ENCODE measurements at places on chromosomes 5 and 9.

GRCh38 chr5:165565911-165566310, 2060.5 kb downstream of the MAT2B start:
- DNase-seq = no peak

DNA sequence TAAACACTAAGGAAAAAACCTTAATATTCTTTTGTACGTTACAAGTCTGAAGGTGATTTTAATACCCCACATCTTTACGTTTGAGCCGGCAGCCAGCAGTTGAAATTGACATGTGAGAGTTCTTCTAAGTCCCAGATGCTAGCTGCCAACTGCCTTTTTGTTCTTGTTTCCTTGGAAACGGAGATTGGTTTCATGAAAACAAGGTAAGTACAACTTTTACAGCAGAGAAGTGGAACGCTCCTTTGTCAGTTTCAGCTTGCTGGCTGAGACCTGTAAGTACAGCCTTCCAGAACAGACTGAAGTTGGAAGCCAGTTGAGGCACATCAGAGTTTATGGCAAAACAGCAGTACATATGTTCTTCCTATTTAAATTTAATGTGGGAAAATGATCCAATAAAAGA, 1018.4 kb upstream of the ARRDC3 start:
- no peak for DNase-seq

- no peak for DNase-seq
These were observed 189.4 kb downstream of the TENT4A start for GRCh38 chr5:6902597-6902996.

GRCh38 chr5:141560151-141560550, 58.6 kb downstream of the DIAPH1 start:
- DNase-seq = no peak

- DNase-seq = peak; percentile 56
These were observed 36.1 kb downstream of the CAAP1 start for GRCh38 chr9:26856413-26857032.

DNA sequence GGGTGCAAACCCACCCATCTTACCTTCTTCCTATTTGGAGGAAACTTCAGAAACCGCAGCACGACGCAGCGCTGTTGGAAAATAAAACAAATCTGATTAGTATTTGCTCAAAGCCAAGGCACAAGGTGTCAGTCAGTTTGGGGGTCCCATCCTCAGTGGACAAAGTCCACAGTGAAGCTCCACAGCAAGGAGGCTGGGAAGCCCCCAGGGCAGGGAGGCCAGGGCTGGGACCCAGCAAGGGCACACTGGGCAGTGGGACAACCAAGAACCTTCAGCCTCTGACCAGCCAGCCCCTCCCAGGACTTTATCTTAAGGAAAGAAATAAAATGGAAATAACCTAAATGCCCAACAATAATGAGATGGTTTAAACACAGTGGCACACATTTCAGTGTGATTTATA, 11.3 kb downstream of the IPPK start:
- DNase-seq = no peak

GRCh38 chr5:81165493-81166119, 67.5 kb upstream of the CKMT2 start:
- DNase-seq = peak; percentile 52

DNA sequence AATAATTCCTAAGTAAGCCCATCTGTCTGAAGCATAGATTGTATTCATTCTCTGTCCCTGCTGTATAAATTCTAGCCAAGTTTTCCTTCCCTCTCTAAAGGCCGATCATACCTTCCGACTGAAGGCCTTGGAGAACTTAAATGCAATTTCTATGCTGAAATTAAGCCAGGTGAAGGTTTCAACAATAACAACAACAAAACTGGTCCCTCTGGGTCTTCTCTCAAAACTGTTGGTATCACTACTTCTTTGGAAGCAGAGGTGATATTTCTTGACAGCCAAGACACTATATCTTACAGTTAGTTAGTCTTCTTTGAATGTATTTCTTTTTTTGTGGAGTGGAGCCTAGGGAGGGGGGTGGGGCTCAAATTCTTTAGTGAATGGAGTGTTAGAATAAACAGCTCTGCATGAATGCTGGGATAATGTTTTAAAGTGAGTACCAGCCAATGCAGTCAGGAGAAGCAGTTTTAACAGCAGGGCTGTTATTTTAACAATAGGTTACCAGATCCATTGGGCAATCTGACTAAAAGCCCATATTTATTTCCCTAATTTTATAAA, 508.9 kb downstream of the EBF1 start:
- DNase-seq = no peak

- DNase-seq = no peak
These were observed 321.6 kb downstream of the CEMIP2 start for GRCh38 chr9:71446473-71447411.

- DNase-seq = no peak
These were observed 9.1 kb upstream of the MAT2B start for GRCh38 chr5:163496286-163496685.

- no peak for DNase-seq
These were observed 422.2 kb downstream of the CTNND2 start for GRCh38 chr5:11482011-11482410.

DNA sequence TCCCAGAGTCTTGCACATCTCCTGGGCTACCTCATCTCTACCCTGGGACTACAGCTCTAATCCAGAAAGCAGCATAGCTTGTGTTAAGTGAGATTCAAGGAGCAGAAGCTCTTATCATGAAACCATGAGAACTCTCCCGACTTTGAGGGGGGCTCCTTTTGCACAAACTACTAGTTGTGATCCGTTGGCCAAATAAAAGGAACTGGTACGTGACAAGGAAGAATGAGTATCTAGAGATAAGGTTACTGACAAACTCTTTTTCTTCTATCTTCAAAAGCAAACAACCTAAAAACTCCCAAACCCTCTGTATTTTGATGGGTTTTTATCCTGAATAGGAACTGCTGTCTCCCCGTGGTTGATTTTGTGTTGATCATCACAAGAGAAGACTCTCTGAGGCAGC, 168.5 kb downstream of the SLC24A2 start:
- DNase-seq = no peak

GRCh38 chr5:139271201-139272027, 22.1 kb upstream of the MATR3 start:
- no peak for DNase-seq

GRCh38 chr9:98712987-98713386, 4.3 kb upstream of the GABBR2 start:
- DNase-seq = no peak

GRCh38 chr5:176501333-176501732, 35.9 kb downstream of the RNF44 start:
- no peak for DNase-seq

GRCh38 chr5:36694351-36694750, 87.9 kb downstream of the SLC1A3 start:
- DNase-seq = no peak

DNA sequence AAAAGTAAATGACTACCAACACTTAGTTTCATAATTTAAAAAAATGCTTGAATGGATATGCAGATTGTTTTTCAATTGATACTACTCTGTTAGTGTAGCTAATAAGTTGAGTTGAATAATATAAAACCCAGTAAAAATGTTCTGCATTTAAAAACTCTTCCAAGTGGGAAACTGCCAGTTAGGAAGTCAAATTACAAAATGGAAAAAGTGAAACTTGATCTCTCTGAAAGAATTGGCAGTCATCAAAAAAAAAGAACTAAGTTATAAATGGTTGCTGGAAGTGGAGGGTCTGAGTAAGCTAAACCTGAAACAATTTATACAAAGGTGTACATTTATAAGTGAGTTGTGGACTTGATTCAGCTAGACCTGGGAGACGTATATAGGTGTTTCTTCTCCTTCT, 52.4 kb downstream of the VCAN start:
- DNase-seq = no peak

GRCh38 chr9:127828262-127829031, 25.8 kb downstream of the FPGS start:
- peak; percentile 41 for DNase-seq

DNA sequence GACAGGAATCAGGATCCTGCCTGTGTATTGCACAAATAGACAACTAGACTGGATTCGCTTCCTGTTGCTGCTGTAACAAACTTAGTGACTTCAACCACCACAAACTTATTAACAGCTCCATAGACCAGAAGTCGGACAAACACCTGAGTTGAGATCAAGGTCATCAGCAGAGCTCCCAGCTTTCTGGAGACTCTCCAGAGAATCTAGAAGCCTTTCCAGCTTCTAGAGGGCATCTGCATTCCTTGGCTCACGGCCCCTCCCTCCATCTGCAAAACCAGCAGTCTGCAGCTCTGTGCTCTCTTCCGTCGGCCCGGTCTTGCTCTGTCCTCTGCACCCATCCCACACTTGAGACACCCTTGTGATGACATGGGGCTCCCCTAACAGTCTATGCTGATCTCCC, 99.1 kb downstream of the KCNT1 start:
- DNase-seq = no peak

GRCh38 chr9:88216126-88216995, 78.1 kb upstream of the SPATA31C2 start:
- no peak for DNase-seq

DNA sequence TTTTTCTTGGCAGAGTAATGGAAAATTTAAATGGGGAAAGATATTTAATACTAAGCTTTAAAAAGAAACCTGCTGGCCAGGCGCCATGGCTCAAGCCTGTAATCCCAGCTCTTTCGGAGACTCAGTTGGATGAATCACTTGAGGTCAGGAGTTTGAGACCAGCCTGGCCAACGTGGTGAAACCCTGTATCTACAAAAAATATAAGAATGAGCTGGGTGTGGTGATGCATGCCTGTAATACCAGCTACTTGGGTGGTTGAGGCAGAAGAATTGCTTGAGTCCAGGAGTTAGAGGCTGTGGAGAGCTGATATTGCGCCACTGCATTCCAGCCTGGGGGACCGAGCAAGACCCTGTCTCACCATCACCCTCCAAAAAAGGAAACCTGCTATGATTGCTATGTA, 32.8 kb downstream of the TUT7 start:
- DNase-seq = no peak

GRCh38 chr9:38092200-38092524, 23.1 kb upstream of the SHB start:
- no peak for DNase-seq

- peak; percentile 31 for DNase-seq
These were observed 4.1 kb downstream of the MRPS2 start for GRCh38 chr9:135504262-135505243.
